ENCODE measurements at places on chromosomes 3 and 15.

- DNase-seq, result no peak
Measured at GRCh38 chr3:66031102-66031698, 7.5 kb downstream of the MAGI1 start.

- no peak for DNase-seq
Measured at GRCh38 chr15:80645494-80646065, 49.5 kb upstream of the ABHD17C start.

DNA sequence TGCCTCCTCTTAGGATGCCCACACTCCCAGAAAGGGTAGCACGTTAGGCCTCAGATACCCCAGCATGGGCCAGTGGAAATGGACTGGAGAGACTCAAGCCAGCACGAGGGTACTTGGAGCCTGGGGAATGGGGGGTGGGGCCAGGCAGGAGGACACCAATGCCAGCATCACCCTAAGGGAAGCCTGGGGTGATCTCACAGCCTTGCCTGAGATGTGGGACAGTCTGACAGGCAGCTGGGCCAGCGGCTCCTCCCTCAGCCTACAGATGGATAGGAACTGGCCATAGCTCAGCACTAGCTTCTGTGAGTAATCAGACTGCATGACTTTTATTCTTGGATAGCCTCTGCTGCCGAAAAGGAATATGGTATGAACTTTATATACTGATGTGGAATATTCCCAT, 59.6 kb upstream of the MRPS22 start:
- no peak for DNase-seq

GRCh38 chr15:67150023-67150860, 84.8 kb downstream of the SMAD3 start:
- DNase-seq, result peak; percentile 68

DNA sequence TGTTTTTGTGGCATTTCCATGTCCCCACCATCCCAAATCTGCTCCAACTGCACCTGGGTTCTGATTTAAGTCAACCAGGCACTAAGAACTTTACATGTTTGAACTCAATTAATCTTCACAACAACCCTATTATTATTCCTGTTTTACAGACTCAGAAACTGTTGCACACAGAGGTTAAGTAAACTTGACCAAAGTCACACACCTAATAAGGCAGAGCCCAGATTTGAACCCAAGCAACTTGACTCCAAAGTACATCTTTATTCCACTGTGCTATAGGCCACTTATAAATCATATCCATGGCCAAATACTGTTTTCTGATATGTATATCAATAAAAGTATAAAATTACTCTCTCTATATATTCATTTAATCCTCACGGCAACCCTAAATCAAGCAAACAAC, 16.4 kb downstream of the TM4SF18 start:
- no peak for DNase-seq

DNA sequence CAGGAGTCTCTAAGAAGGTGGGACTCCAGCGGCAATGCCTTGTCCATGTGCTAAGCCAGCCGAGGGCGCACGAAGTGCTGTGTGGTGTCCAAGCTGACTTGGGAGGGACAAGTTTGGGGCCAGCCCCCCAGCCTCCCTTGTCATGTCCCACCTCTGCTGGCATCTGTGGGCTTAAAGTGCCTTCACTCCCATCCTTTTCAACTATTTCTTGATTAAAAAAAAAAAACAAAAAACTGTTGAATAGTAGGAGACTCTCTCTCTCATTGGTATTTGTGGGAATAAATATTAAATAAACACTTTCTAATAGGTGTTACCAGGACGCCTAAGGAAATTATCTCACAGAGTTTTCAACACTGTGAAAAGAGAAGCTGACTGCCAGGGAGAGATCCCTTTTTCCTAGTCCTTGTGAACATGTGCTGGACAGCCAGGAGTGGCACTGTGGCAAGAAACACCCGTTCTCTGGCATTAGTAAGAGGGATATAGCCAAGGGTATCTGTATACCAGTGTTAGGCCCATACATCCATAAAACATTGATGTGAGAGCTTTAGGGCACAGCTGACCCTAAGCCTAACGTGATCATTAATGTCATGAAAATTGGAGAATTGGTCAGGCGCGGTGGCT, 158.0 kb downstream of the IGF1R start:
- no peak for DNase-seq

- DNase-seq, result no peak
Measured at GRCh38 chr15:69557020-69557706, 104.5 kb downstream of the RPLP1 start.

GRCh38 chr15:39393575-39394335, 187.1 kb upstream of the THBS1 start:
- DNase-seq, result no peak

DNA sequence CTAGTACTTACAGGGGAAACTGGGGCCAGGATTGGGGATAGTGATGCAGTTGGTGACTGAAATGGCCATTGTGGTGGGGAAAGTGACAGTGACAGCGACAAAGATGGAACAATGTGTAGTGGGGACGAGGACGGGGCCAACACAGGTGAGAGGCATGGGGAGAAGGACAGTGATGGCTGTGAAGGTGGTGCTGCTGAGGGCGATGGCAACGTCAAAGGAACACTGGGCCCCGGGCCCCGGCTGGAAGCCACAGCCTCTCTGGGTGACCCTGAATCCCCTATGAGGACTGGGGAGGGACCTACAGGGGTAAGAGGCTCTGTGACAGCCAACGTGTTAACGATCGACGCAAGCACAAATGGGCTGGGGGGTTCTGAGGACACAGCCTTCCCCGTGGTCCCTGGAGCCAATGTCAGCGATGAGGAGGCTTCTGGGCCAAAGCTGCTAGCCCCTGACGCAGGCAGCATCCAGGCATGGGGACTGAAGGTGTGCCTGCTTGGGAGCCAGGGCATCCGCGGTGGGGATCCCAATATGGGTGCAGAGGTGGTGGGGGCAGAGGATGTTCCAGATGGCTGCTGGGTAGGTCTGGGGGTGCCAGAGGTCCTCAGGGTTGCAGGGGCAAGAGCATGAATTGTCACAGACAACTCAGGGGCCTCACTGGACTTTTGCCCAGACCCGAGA, 25.2 kb upstream of the GOLGA6C start:
- no peak for DNase-seq

- DNase-seq, result no peak
Measured at GRCh38 chr3:163543662-163544061, 1534.6 kb downstream of the SI start.

- no peak for DNase-seq
Measured at GRCh38 chr3:109772520-109772919, 435.2 kb upstream of the DPPA4 start.

DNA sequence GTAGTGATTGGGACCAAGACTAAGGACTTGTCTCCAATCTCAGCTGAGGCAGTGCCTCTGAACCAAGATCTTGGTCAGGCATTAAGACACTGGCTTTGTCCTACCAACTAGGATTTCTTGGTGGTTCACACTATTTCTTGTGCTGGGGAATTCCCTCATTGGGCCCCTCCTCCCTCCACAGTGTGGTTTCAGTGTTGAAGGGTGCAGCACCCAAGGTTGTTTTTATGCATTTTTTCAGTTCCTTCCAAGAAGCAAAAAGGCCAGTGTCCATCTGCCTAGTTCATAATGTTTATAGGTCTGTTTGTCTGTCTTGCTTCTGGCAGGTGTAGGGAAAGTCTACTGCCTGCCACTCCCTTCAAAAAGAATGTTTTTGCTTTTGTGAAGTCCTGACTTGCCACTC, 10.6 kb upstream of the ITPKA start:
- peak; percentile 82 for DNase-seq

DNA sequence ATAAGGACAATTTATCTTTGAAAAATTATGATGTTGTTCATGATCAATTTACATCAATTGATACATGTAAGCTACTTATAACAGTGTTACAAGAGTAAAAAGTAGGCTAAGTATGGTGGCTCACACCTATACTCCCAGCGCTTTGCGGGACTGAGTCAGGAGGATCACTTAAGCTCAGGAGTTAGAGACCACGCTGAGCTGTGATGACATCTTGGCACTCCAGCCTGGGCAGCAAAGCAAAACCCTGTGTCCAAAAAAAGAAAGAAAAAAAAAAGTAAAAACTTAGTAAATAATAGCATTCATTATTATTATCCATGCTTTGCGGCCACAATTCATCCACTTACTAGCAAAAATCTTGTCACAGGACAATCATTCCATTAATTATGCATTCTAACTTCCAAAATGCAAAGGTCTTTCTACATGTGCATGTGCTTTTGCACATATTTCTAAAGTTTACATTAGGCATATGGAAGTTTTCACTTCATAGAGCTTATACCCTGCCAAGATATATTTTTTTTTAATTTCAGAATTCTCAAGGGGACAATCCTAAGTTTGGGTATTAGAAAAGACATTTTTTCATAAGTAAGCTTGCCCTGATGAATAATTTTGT, 243.3 kb upstream of the RARB start:
- DNase-seq, result no peak

GRCh38 chr3:113658107-113658506, 38.3 kb downstream of the USF3 start:
- no peak for DNase-seq

GRCh38 chr3:18445401-18446148, 20.4 kb upstream of the SATB1 start:
- DNase-seq, result peak; percentile 87

DNA sequence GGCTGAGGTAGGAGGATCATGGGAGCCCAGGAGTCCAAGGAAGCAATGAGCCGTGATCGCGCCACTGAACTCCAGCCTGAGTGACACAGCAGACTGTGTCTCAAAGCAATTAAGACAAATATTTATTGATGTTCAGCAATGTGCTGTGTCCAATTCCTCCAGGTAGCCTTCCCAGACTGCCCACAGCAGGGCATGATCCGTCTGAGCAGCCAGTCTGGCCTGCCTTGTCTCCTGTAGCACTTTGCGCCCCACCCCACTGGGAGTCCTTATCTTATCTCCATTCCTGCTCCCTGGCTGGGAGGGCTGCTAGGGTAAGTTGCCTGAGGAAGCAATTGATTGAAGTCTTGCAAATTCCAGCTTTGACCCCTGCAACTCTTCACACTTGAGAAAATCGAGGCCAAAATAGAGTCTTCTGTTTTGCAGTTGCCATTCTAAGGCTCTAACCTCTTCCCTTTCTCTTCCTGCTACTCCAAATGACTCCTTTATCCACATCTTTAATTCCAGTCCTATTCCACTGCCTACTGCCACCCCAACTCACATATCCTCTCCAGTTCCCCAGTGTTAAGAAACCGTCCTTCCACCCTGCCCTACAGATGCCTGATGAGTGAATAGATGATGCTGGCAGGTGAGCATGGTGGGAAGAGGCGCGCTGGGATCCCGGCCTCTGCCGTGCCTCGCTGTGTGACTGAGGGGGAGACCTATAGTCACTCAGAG, 26.9 kb upstream of the LCTL start:
- no peak for DNase-seq

DNA sequence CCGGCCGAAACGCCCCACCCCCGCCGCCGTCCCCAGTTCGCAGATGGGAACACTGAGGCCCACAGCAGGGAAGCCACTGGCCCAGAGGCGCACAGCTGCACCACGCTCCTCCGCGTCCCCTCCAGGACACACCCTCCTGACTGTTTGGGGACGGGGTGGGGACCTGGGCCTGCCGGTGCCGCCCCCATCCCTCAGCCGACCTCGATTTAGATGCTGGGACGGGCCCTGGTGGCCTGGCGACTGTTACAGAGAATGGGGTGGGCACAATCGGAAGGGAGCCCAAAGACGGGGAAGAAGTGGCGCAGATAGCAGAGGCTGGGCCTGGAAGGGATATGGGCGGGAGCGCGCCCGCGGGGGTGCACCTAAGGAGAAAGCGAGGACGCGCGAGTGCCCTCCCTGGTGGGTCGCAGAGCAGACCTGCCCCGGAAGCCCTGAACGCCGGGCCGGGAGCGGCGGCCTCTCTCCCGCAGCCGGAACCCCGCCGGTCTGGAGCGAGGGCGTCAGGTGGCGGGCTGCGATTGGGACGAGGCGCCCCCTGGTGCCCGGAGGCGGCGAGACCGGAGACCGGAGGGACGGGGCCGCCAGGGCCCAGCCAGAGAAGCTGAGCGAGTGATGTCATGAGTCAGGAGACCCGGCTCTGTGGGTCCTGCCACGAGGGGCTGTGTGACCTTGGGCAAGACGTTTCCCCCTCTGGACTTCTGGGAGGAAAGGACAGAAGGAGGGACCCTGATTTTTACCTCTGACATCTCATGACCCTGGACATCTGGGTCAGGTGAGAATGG, 78.4 kb downstream of the IQSEC1 start:
- peak; percentile 89 for DNase-seq

DNA sequence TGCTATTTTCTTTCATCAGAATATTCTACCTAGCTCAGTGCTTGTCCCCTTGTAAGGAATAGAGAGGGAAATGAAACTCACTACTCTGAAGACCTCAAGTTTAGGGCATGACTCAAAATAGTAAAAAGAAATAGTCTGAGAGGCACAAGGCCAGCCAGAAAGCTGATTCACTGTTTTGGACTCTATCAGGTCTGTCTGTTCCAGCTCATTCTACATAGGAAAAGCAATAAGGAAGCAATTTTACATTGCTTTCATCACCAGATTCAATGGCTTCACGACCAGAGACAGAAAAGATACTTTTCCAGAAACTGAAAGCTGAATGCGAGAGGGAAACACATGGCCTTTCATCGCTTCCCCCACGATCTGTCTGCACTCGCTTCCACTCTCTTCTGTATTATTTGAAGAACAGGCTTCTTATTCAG, 276.0 kb downstream of the GBE1 start:
- no peak for DNase-seq

- DNase-seq, result no peak
Measured at GRCh38 chr3:79968418-79968817, 200.6 kb upstream of the ROBO1 start.

DNA sequence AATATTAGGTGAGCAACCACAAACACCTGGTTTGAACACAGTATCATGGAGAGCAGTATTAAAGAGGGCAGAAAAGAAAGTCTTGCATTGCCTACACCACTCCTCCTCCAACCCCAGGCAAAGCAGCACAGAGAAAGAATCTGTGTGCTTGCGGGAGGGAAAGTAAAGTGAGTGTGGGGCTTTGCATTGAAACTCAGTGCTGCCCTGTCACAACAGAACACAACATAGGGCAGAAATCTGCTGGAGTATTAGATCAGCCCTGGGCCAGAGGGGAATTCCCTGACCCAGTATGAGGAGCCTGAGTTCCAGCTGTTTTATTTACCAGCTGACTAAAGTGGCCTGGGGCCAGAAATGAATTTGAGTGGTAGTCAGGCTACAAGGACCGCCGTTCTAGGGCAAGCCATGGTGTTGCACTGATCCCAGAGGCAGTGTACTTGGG, 75.5 kb downstream of the SPATA16 start:
- no peak for DNase-seq

DNA sequence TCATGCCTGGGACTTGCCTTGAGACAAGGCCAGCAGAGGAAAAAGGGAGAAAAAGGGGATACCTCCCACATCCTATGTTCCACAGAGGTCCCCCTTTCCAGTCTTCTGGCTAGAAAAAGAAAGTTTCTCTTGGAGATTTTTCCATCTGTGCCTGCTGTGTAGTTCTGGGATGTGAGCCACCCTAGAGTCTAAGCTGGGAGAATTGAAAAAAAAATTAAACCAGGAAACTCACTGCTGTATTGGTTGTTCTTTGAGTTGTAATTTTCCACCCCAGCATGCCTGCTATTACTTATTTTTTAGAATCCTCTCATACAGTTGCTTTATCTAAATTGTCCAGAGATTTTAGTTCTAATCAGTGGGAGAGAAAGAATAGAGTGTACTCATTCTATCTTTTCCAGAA, 68.4 kb downstream of the SV2B start:
- no peak for DNase-seq

- DNase-seq, result no peak
Measured at GRCh38 chr15:92934716-92935115, 34.6 kb downstream of the CHD2 start.
